Bronchus fibroblast of lung (primary cell): ENCODE measurements at places on chromosomes 1 and 21. TPM values are rescaled to one million over a fixed set of nuclear protein-coding genes. Genes with fewer than 3 reads are reported as not detected.

The UBE2U gene
- total RNA-seq = not detected in 2 replicates

The ROR1 gene
- total RNA-seq = 9.5 and 12.1 TPM in 2 replicates

The ADORA3 gene
- not detected in 2 replicates for total RNA-seq

The TMPRSS2 gene
- total RNA-seq = not detected in 2 replicates

The KRTAP19-3 gene
- not detected in 2 replicates for total RNA-seq

The DENND2D gene
- total RNA-seq = 0.84 and 2.1 TPM in 2 replicates

The LRRC71 gene
- total RNA-seq = 0.15 and 1.3 TPM in 2 replicates

The CD52 gene
- not detected in 2 replicates for total RNA-seq

The MX2 gene
- 0.45 and 1.5 TPM in 2 replicates for total RNA-seq

The ZSCAN20 gene
- total RNA-seq = 3.7 and 4.9 TPM in 2 replicates

The TFF2 gene
- total RNA-seq = not detected in 2 replicates

The RHD gene
- total RNA-seq = under 0.01 TPM in 1 of 2 replicates, not detected in the other

The PTBP2 gene
- total RNA-seq = 11.1 and 15.1 TPM in 2 replicates

The HSD3B2 gene
- not detected in 2 replicates for total RNA-seq

The PLPPR5 gene
- under 0.01 TPM in 2 replicates for total RNA-seq

The ANKRD34A gene
- total RNA-seq = 0.59 and 1.3 TPM in 2 replicates

The RUNX1 gene
- total RNA-seq = 10.1 and 11.4 TPM in 2 replicates

The C1orf141 gene
- not detected in 2 replicates for total RNA-seq

The MAPKAPK2 gene
- total RNA-seq = 39.5 and 45.9 TPM in 2 replicates

The STIL gene
- 13.8 and 16.0 TPM in 2 replicates for total RNA-seq

The PLA2G2D gene
- not detected in 2 replicates for total RNA-seq

The S100A14 gene
- total RNA-seq = 0.34 TPM in 1 of 2 replicates, not detected in the other
